ENCODE measurements at places on chromosomes 7 and 10.

DNA sequence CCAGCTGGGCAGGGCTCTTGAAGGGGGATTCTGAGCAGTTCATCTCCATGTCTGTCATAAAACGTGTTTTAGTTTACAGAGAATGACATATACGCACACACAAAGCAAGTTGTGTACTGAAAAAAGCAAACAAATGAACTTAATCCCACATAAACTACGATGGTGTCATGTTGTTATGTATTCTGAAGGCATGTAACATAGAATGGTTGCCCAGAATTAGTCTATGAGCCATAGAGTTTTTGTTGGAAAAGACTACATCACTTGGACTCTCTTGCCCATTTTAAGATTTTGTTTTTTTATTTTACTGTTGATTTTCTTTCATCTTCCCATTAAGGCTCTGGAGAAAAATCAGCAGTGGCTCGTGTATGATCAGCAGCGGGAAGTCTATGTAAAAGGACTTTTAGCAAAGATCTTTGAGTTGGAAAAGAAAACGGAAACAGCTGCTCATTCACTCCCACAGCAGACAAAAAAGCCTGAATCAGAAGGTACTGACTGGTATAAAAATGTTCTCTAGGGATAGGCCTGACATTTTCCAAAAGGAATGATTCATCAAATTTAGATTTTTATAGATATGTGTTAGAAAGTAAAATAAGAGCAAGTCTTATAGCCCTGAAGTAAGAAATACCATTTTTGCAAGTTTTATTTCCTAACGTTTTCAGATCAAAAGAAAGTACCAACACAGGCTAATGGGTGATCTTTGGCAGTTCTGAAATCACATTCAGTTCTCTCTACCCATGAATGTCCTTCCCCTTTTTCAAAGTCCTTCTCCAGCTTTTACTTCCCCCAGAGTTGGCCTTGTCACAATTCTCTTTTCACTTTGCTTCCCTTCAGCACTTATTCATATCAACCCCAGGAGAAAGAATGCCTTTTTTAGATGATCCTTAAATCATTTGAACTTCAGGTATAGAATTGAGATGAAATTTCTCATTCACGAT lies 18.9 kb downstream of the CEP55 start:
- DNase-seq, result peak; percentile 19

DNA sequence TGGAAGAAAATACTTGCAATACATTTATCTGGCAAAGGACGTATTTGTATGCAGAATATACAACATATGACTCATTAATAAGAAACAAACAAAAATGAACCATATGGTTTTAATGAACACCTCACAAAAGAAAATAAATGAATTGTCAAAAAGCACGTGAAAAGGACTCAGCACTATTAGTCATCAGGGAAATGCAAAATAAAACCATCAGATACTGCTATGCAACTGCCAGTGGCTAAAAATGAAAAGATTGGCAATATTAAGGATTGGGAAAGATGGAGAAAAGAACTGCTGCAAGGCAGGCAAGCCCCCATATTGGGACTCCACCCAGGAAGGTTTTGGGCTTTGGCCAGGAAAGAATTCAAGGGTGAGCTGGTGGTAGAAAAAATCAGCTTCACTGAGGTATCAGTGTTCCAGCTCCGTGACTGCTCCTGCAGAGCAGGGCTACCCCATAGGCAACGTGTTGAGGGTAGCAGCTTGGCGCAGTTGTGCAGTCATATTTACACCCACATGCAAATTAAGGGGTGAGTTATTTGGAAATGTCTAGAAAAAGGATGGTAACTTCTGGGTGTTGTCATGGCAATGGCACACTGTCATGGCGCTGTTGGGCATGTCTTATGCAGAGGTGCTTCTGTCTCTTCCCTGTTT lies 72.7 kb downstream of the CUBN start:
- peak; percentile 46 for DNase-seq

DNA sequence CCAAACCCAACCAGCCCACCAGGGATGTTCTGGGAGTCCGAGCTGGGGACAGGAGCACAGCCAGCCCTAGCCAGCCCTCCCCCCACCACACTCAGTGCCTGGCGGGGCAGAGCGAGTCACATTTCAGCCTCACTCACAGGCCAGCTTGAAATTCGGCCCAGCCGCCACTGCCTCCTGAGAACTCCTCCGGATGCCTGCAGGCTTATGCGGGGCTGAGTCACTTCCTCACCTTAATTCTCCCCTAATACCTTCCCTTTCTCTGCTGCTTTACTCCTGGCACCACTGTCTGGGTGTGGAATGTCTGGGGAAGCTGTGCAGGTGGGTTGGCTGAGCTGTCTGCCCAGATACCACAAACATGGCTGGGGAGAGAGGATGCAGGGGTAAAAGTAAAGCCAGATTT lies 22.6 kb upstream of the DLG5 start:
- DNase-seq, result peak; percentile 55

GRCh38 chr10:60808036-60808435 lies 29.8 kb downstream of the CDK1 start:
- DNase-seq, result no peak

- DNase-seq, result no peak
These were observed 1.3 kb upstream of the SLF2 start for GRCh38 chr10:100911472-100911871.

GRCh38 chr10:14529351-14529750 lies 198.6 kb upstream of the FRMD4A start:
- no peak for DNase-seq

DNA sequence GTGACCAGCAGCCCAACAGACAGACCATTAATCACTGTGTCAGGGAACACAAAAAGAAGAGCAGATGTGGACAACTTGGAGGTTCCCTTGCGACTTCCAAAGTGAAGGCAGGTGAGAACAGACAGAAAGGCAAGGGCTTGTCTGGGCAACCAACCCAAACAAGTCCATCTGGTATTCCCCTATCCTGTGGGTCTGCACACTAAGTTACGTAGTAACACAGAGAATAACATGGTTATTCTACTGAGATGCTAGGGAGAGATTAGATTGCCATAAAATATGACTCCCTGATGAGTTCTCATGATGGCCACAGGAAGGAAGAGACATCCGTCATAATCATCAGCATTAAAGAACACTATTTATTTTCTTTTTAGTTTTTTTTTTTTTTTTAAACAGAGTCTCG lies 252.2 kb downstream of the CALN1 start:
- no peak for DNase-seq

DNA sequence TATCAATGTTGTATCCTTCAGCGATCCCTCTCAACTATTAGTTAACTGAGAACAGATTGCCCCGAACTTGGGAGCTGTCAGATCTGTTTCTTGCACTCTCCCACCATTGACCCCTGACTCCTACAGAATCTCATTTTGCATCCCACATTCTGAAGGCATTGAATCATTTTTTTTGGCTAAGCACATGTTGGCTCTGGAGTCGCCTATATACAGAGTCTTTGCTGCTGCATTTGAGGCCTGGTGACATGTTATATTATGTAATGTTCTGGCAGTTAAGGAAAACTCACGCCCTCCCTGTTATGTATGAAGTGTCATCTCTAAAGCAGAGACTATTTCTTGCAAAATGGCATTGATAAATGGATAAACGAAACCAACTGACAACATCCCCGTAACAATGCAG lies 159.2 kb upstream of the ITGB1 start:
- no peak for DNase-seq

DNA sequence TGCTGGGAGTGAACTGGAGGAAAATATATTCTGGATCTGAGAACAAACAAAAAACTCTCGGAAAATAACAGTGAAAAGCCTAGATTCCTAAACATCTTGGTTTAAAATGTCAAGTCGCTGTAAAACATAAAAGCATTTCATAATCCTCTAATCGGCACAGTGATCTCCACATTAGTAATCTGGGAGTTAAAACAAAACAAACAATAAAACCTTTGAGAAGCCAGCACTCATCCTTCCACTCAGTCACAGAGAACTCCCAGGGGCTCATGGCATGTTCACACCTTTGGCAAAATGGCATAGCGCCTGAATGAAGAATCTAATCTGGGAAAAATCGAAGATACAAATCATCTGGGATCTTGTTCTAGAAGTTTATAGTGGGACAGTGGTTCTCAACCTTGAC lies 24.1 kb upstream of the HPS1 start:
- DNase-seq, result no peak

DNA sequence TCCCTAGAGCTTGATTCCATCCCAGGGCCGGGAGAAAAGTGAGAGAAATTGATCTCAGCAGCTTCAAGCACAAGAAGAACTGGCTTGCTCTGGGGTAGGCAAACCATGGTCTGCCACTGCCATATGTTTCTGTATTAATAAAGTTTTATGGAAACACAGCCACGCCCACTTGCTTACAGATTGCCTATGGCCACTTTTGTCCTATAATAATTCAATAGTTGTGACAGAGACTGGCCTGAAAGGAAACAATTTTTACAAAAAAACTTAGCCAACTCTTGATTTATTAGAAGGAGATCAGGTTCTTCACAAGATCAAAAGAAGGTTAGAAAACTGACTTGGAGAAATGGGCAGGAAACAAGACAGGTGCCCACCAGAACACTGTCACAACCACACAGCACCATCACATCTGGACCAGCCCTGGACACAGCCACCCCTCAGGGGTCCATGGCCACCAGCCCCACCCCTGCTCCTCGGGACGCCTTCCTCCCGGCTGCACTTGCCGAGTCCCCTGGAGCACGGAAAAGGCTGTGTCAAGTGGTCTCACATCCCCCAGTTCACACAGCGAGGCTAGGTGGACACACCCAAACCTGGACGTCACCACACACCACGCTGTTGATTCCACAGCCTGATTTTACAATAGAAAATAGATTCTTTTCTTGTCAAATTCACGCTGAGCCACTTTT lies 85.4 kb downstream of the PTPRN2 start:
- DNase-seq, result no peak

DNA sequence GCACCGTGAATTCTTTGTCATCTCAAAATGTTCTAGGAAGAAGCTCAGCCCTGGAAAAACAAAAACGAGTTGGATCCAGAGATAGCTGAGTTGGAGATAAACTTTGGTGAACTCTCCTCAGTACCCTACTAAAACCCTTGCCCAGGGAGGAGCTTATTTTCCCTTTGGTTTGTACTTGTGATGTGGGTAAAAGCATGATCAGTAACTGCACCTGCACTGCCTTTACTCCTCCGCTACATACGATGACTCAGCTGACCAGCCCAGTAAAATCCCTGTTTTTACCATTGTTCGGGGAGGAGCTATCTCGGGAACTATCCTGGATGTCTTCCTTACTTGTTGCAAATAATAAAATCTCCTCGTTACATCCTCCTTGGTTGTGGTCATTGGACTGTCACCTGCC lies 359.3 kb downstream of the SH2D4B start:
- DNase-seq, result no peak

GRCh38 chr10:78199005-78199725 lies 165.5 kb downstream of the RPS24 start:
- no peak for DNase-seq

- DNase-seq, result no peak
These were observed 211.6 kb downstream of the DGKI start for GRCh38 chr7:137635132-137635531.

GRCh38 chr10:101602761-101603398 lies 14.8 kb downstream of the DPCD start:
- DNase-seq, result peak; percentile 90

GRCh38 chr7:79982141-79982770 lies 152.4 kb upstream of the GNAI1 start:
- DNase-seq, result peak; percentile 7

GRCh38 chr7:240146-240676 lies 47.8 kb downstream of the FAM20C start:
- DNase-seq, result no peak

DNA sequence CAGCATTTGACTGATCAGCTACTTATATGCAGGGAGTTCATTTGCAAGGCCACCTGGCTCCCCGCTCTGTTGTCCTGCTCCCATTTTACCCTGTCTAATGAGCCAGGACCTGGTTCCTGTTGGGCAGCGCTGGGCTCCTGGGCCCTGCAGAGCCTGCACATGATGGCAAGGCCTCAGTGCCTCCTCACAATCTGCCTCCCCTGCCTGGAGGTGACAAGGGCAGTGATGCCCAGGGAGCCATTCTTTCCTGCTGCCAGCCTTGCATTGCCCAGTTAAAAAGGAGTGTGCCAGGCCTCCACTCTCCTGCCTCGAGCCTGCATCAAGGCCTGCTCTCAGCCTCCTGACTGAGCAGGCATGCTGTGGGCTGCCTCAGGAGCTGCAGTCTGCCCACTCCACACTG lies 28.5 kb downstream of the CHAT start:
- DNase-seq, result no peak

DNA sequence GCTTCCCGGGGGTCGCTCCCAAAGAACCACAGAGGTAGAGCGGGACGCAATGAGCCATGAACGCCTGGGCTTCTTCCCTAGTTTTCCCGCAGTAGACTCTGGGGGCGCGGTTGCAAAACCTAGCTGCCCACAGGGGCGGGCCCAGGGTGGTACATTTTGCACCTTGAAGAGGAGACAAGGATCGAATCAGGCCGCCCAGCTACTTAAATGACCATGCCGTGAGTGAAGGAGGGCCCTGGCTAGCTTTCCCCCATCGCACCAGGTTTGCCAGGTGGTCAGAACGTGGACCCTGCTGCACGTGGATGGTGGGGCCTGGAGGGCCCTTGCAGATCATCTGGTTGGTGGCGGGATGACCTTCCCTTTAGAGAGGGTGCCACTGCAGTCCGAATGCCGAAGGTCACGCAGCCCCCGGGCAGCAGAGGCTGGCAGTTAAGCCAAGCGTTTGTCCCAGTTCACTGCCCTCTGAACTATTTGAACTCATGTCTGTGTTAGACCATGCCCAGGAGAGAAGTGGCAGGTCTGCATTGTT lies 604 bp upstream of the SHTN1 start:
- peak; percentile 3 for DNase-seq

GRCh38 chr7:148650232-148650858 lies 48.4 kb upstream of the CUL1 start:
- DNase-seq, result peak; percentile 57

GRCh38 chr7:78953090-78953489 lies 500.4 kb downstream of the MAGI2 start:
- peak; percentile 15 for DNase-seq
